Fibroblast of skin of scalp (primary cell): ENCODE measurements at places on chromosomes 13 and 19.

DNA sequence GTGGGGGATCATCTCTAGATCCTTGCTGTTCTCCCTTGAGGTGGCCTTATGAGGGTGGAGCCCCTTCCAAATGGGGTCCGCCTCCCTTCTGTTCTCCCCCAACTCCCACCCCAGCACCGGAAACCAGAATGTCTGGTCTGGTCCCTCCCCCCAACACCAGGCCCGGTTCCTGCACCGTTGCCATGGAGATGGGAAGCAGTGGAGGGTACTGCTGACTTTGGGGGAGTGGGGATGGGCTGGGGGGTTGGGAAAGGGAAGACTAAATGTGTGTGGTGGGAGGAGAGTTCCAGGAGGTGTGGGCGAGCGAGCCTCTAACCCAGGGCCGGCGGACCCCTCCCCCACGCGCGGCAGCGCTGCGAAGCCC lies 1.7 kb downstream of the SHANK1 start:
- no peak for DNase-seq

- no peak for DNase-seq
These were observed 25.4 kb downstream of the MPHOSPH8 start for GRCh38 chr13:19658831-19659230.

DNA sequence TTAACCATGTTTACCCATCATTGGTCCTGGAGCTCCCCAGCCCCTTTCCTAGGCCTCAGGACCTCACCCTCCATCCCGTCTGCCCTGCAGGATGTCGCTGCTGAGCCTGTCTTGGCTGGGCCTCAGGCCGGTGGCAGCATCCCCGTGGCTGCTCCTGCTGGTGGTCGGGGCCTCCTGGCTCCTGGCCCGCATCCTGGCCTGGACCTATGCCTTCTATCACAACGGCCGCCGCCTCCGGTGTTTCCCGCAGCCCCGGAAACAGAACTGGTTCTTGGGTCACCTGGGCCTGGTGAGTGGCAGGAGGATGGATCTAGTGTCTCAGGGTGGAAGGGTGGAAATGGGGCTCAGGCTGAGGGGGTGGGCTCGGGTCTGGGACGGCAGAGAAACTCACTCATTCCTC lies 508 bp downstream of the CYP4F8 start:
- no peak for DNase-seq

DNA sequence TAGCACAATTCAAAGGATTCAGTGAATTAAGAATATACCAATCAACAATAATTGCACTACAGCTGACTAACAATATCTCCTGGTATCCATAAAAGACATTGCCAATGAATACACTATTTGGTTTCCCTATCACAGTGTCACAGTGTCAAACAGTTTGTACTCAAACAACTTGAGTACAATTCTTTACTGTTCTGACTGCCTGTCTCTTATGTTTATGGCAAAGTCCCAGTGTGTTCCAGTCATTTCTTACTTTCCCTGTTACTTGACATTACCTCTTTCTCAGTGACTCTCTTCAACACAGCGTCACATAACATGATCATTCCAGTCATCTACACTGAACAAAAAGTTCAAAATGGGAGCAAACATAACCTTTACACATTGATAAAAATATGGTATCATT lies 21.2 kb upstream of the RNASEH2B start:
- DNase-seq: no peak

DNA sequence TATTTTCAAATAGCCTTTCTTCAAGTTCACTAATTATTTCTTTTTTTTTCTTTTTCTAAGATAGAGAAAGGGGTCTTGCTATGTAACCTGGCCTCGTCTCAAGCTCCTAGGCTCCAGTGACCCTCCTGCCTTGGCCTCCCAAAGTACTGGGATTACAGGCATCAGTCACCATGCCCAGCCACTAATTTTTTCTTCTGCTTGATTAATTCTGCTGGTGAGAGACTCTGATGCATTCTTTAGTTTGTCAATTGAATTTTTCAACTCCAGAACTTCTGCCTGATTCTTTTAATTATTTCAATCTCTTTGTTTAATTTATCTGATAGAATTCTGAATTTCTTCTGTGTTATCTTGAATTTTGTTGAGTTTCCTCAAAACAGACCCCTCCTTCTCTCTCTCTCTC lies 11.4 kb downstream of the BLOC1S3 start:
- DNase-seq: no peak

DNA sequence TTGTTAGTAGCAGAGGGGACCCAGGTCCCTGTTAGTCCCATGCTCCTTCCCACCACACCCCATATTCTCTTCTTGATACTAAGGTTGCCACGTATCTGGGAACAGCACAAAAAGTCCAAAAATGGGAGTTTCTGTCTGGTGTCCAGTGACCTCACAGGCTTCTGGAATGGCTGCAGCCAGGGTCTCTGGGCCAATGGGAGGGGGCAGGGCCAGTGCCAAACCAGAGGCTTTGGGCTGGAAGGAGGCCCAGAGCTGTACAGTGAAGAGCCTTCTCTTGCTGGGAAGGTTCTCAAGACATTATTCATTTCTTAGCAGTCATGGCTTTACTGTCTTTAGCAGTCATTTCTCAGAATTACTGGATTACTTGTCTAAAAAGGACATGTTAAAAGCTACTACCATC lies 119.2 kb downstream of the FRY start:
- DNase-seq: peak; percentile 46

GRCh38 chr13:28475916-28476725 lies 18.8 kb downstream of the FLT1 start:
- DNase-seq: peak; percentile 82

GRCh38 chr13:48806522-48806921 lies 152.8 kb downstream of the CYSLTR2 start:
- no peak for DNase-seq

- no peak for DNase-seq
These were observed 49.4 kb downstream of the KLF2 start for GRCh38 chr19:16373989-16374388.

DNA sequence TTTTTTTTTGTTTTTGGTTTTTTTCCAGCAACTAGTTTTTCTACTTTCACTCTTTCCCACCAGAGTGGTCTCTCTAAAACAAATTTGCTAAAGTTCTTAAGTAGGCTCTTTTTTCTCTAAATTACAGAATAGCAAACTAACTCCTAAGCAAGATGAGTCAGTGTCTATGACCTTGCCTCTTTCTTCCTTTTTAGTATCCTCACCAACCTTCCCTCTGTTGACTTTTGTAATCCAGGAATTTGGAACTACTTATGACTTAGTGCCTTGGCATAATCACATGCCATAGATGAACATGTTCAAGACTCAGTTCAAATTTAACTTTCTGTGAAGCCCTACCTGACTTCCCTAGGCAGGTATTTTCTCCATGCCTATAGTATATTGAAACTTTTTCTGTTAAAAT lies 32.3 kb upstream of the AKAP11 start:
- DNase-seq: peak; percentile 34

DNA sequence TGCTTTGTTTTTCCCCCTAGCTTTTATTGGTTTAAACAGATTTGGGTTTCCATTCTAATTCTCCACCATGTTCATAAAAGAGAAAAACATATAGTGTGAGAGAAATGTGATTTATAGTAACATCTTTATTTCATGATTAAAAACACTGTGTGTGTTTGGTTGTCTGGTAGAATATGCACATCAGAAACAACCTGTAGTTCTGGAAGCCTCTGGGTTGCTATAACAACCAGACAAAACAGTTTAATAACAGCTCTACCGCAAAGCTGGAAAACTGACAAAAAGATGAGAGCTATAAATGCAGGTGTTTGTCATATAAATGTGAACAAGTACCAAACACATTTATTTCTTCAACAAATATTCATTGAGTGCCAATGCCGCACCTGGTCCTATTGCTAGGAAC lies 9.8 kb downstream of the KBTBD6 start:
- DNase-seq: no peak

GRCh38 chr19:45456500-45456815 lies 11.3 kb upstream of the FOSB start:
- no peak for DNase-seq

GRCh38 chr13:43433691-43434141 lies 353.1 kb downstream of the ENOX1 start:
- DNase-seq: no peak

DNA sequence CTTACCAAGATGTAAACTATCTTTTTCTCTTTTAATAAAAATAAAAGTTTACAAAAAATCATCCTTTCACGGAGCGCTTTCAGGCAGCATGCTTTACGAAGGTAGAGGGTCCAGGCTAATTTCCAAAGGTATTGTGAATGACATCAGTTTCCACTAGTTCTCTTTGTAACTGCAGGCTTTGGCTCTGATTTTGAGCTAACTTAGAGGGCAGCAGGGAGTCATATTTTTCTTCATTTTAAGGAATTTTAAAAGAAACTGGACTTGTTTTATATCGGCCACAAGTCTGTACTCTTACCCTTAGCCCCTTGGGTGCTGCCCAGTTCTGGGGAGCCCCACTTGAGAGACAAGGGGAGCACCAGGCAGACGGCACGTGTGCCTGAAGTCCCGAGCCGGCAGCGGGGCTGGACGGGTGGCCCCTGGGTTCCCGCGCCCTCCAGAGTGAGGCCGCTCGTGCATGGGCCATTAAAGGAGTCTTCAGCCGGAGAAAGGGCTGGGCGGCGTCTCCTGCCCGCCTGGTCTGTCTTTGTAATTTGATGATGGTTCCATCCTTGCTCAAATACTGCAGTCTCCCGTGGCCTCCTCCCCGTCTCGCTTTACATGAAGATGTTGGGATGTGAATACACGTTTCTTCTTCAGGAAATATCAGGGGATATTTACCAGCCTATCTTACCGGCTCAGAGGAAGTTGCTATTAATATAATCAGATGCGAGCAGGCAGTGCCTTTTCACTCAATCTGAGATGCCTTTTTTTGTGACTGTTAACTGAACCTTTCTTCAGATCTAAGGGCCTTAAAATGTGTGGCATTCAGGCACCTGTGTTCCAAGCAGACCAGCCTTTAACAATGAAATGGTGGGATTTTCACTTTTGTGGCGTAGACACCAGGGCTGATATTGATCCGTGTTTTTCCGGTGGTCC lies 67.4 kb downstream of the GGACT start:
- DNase-seq: no peak

DNA sequence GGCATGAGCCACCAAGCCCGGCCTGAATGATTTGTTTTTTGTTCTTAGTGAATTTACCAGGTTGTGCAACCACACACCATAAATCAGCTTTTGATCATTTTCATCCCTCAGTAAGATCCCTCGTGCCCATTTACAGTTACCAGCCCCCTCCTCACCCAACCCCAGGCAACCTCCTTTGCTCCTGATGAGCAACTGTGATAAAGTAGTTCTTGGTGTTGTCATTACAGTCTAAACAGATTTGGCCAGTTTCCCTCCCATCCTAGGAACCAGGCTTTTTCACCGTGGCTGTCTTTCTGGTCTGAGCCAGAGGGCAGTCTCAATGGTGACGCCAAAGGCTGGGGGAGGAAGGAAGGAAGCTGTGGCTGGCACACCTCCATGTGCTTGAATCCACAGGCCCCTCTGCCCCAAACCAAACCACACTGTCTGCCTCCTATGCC lies 61.2 kb upstream of the WDFY2 start:
- DNase-seq: no peak

- no peak for DNase-seq
These were observed 12.4 kb upstream of the TPP2 start for GRCh38 chr13:102584434-102584833.

- DNase-seq: no peak
These were observed 847.6 kb upstream of the KLHL1 start for GRCh38 chr13:70955887-70956286.
